ENCODE measurements at places on chromosomes 6 and 20. TPM values are rescaled to one million over a fixed set of nuclear protein-coding genes. Genes with fewer than 3 reads are reported as not detected.

The LAMA2 gene
- 73.1 TPM for total RNA-seq

The RBL1 gene
- 9.5 TPM for total RNA-seq

The FAM229B gene
- total RNA-seq = 35.6 TPM

The EYA4 gene
- total RNA-seq = 3.6 TPM

The LY86 gene
- 9.5 TPM for total RNA-seq

The NOL7 gene
- total RNA-seq = 57.9 TPM

The THBD gene
- 73.3 TPM for total RNA-seq

The FAM184A gene
- 63.4 TPM for total RNA-seq

The SLCO4A1 gene
- 49.6 TPM for total RNA-seq

The ATP5F1E gene
- 74.3 TPM for total RNA-seq

The GSTA4 gene
- total RNA-seq = 63.9 TPM

The KCNG1 gene
- 0.54 TPM for total RNA-seq

The PROKR2 gene
- total RNA-seq = not detected

The WFDC5 gene
- not detected for total RNA-seq

The CRISP3 gene
- 0.80 TPM for total RNA-seq

The MCCD1 gene
- not detected for total RNA-seq

The SLC22A23 gene
- 33.6 TPM for total RNA-seq

The DDX39B gene
- 316 TPM for total RNA-seq

The WFDC12 gene
- 2.1 TPM for total RNA-seq

The PDE10A gene
- 6.2 TPM for total RNA-seq

The GFRAL gene
- total RNA-seq = not detected
